ENCODE measurements at places on chromosomes 3 and 15.

GRCh38 chr3:12312010-12312409 lies 23.1 kb downstream of the PPARG start:
- DNase-seq, result no peak

- no peak for DNase-seq
Observed at GRCh38 chr15:99845009-99845408, 111.8 kb upstream of the LYSMD4 start.

- DNase-seq, result no peak
Observed at GRCh38 chr15:90465930-90466567, 63.7 kb upstream of the CRTC3 start.

GRCh38 chr15:90957031-90957790 lies 2.5 kb downstream of the RCCD1 start:
- no peak for DNase-seq

DNA sequence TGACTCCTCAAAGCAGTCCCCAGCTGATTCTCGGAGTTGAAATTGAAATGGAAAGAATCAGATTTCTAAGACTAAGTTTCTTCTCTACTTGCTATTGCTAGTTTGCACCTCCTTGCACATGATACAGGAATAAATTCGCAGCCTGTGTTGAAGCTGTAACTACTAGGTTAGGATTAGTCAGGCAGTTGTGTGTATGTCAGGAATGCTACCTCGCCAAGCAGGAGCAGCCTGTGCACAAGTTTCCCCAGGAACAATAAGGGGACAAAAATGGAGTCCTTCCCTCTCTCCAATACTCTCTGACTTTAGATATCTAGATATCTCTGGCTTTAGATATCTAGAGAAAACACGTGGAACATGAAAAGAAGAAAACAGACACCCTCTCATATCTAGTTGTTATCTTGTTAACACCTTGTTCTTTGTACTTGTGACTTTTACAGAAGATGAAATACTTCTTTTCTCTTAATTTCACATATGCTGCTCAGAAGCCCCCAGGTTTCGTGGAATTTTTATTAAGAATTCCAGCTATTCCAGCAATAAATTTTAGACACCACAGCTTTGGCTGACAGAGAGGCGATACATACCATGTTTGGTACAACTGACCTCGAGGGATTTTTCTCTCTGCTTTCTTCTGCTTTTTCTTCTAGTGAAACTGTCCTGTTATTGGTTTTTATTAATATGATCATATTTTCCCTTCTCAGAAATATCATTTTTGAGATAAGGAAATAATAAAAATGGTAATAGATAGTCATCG lies 56.1 kb upstream of the CMSS1 start:
- no peak for DNase-seq

- DNase-seq, result no peak
Observed at GRCh38 chr15:29863438-29863837, 41.2 kb upstream of the TJP1 start.

- DNase-seq, result no peak
Observed at GRCh38 chr3:172070269-172070668, 30.9 kb downstream of the FNDC3B start.

DNA sequence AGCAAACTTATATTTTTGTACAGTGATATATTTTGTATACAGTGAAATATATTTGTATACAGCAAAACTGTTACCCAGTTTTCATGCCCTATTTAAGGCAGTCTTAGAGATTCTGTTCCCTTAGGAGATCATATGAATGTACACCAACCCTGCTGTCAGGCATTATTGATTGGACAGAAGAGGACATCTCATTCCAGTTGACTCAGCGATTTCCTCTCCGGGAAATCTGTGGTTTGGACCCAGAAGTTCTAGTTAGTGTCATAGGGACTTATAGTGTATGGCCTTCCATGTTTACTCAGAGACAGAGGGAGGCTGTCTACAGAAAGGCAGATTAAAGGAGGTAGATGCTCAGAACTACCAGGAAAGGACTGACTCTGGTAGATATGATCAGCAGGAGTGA lies 318.8 kb upstream of the KCNMB2 start:
- no peak for DNase-seq

DNA sequence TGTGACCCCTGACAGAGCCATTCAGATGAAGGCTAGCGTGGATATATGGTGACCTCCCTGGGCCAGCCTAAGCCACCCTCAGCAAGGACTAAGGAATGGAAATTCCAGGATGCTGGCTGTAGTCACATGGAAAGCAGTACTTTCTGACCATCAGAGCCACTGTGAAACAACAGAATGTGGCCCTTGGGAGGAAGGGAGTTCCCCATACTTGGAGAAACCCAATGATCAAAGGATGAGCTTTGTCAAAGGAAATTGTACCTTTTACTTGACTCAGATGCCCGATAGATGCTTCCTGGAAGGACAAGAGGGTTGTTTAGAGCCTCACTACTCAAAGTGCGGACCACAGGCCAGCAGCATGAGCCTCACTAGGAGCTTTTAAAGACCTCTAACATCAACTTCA lies 484.5 kb upstream of the PROK2 start:
- DNase-seq, result no peak

- no peak for DNase-seq
Observed at GRCh38 chr3:42666022-42666421, 12.5 kb downstream of the ZBTB47 start.

DNA sequence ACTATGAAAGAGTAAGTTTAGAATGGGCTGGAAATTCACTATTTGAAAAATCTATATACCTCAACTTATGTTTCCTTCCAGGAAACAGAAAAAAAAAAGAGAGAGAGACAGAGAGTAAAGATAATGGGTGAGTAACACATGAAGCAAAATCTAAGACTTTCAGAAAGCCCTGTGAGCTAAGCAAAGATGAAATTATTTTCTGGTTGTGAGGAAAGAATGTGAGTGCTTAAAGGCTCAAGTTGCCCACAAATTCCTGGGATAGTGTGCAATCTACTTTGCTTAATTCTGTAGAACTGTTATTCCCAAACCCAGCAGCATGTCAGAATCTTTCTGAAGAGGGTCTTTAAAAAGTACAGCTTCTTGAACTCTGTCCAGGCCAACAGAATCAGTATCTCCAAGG lies 337.7 kb upstream of the AGTR1 start:
- no peak for DNase-seq

DNA sequence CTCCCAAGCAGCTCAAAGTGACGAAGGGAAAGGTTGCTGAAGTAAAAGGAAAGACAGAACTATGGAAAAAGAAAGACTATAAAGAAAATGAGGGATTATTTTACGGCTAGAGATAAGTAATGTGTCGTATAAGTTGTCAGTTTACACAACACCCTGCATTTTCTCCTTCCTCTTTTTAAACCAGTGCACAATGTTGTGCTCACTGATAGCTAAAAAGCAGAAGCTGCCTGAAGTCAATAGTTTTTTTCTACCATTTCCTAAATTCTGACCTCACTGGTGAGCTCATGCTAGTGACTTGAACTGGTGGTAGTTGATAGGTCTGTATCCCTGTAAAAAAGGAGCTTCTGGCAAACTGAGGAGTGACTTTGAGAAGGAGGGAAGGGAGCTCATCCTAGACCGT lies 368.6 kb upstream of the GBE1 start:
- DNase-seq, result no peak

DNA sequence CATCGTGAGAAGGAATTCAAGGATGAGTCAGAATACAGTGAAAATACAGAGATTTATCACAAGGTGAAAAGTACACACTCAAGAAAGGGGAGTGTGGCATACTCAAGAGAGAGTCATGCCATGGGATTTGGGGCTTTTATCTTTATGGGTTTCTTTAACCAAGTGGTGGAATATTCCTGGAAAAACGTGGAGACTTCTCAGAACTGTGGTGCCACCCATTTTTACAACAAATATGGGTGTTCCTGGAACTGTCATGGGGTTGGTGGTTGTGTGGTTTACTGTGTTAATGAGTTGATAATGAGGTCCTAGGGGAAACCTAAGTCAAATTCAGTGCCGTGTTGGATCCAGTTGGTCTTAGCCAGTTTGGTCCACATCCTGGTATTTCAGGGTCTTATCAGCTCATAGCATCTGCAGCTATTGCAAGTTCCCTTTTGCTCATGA lies 497.2 kb downstream of the GABRG3 start:
- no peak for DNase-seq

Measured in stimulated activated CD4-positive, alpha-beta T cell treated with anti-CD3 and anti-CD28 coated beads, Interleukin-15, amount 100 ng/mL, for 1 hour (primary cell).